RCC 7860 (cell line): ENCODE measurements at places on chromosomes 11 and 22.

DNA sequence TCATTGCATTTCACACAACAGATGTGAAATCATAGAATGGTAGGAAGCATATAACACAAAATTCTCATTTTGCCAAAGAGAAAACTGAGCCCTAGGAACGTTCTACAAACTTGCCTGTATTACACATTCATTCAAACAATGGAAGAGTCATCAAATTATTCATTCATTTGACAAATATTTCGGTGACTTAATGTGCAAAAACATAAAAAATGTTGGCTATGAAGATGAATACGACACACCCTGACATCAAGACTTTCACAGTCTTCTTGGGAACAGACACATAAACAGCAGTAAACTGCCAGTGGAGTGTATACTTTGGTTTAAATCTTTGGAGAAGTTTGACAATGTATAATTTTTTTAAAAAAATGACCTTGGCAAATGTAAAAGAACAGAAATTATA, 20.4 kb upstream of the C11orf87 start:
- DNase-seq = no peak

GRCh38 chr11:121807051-121807450, 309.0 kb downstream of the BLID start:
- DNase-seq = no peak

GRCh38 chr11:64358907-64359711, at the start of gene RPS6KA4:
RPS6KA4 (plus strand) TSS chr11:64359162; CDS start chr11:64359236, 74 bp downstream.
- peak; percentile 15 for DNase-seq

DNA sequence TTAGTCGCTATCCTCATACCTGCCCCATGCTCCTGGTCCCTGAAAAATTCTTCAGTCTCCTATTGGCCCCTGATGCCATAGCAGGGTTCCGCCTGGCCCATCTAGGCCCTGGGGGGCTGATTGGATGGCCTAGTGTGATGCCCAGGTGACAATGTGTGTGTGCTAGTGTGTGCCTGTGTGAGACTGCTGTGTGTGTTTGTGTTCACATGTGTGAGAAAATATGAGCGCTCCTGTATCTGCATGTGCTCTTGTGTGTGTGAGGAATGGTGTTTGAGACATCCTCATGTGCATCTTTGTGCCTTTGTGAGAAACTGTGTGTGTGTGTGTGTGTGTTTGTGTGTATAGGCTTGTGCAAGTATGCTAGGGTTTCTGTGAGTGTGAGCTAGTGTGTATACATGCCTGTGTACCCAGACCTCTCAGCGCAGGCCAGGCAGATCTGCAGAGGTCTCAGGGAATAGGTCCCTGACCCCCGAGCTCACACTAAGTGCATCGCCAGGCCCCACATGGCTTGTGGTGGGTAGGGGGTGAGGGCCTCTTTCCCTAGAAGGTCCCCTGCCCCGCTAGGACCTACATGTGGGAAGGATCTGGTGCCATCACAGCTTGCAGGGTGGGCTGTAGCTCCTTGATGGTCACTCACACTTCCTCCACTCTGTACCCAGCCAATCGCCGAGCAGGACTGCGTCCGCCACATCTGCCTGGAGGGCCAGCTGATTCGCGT, 64.6 kb downstream of the OTOG start:
- DNase-seq = no peak

DNA sequence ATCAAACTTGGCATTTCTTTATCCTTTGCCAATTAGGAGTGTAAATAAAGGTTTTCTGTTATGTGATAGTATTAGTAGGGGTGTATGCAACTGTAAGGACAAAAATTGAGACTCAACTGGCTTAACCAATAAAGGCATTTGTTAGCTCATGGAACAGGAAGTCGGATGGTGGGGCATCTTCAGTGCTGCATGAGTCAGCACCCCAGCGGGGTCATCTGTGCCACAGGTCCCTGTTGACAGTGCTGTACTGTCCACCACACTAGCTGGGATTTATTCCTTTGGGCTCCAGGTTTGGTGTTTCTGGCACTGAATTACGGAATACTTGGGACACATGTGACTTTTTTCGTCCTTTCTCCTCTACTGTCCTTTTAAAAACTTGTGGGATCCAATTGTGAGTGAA, 86.0 kb downstream of the PPP6R3 start:
- DNase-seq = peak; percentile 9
